ENCODE measurements at places on chromosomes 12 and 14.
A peak's percentile ranks its signal among the peaks of the same experiment; 100 is the strongest.

DNA sequence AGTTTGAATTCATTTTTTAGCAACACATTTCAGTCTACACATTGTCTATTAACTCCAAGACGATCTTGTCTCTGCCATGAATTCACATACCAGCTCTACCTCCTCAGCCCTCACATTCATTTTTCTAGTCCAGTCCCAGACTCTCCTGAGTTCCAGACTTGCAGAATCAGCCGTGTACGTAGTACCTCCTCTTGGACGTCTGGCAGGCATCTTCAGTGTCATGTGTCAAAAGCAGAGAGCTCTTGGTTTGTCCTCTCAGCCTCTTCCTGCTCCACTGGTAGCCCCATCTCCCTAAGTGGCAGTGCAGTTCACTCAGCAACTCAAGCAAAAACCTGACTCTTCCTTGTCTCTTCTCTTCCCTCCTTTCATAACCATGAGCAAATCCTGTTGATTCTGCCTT is 14.5 kb upstream of the TCTN2 start:
- no peak for DNase-seq

GRCh38 chr12:50505675-50506530 is 1.1 kb downstream of the DIP2B start:
- no peak for DNase-seq

- no peak for DNase-seq
Observed at GRCh38 chr14:71181215-71182003, 274.1 kb downstream of the PCNX1 start.

GRCh38 chr14:74843653-74844052 is 32.3 kb downstream of the PROX2 start:
- peak; percentile 64 for DNase-seq

DNA sequence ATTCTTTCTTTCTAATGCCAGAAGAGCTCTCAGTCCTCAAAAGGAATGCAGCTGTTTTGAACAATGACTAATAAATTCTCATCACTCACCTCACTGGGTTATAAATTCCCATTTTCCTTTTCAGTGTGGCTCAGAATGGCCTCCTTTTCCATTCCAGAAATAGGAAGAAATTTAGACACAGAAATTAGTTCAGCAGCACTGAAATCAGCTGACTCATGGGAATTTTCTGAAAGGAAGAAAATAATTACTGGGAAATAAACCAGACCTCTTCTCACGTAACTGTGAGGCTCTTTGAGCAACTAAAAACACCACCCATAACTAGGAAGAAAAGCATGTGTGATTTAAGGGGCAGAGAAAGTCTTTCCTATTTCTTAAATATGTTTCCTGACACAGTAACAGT is 23.8 kb downstream of the CD163 start:
- DNase-seq = no peak

GRCh38 chr12:99057670-99058069 is 412.6 kb downstream of the APAF1 start:
- DNase-seq = no peak

DNA sequence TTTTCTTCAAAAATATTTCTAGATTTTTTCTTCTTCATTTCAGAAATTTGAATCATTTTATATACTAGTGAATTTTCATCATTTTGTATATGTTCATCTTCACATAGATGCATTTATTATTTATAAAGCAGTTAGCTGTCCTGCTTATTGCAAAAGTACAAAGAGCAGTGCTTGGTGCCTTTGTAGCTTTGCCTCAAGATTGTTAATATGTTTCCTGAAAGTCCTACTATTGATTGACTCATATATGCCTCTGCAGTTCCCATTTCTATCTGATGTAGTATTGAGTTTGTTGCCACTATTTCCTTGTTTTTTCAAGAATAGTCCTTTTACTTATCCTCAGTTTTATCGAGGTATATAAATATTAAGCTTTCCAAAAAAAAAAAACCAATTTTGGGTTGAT is 89.7 kb downstream of the PDE3A start:
- DNase-seq = no peak

All from fibroblast of the conjunctiva (primary cell).